ENCODE measurements at places on chromosomes 5 and 9.

DNA sequence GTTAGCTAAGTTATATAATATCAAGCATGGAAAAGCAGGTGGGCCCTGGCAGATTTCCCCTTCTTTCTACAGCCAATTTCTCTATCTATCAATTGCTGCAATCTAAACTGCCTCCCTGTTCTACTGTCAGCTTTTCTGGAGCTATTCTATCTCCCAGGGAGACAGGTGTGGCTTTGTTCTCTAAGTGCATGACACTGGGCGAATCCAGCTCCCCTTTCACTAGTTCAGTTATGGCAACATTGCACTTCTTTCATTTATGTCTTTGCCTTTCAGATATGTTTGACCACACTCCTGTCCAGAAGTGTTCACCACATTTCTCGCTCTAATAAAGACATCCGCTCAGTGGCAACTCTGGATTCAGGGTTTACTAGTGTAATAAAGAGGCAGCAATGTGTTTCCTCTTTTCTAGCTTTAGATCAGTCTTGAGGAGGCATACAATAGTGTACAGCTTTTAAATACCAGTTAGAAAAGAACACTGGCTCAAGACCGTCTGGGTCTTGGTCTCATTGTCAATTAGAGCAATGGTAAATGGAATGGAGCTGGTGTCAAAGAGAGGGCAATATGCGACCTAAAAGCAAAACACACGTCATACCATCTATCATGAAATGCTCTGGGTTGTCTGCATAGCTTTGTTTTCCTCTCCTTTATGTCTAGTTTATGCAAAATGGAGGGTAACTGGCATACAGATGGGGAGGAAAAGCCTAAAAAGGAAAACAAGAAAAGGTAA is 197.0 kb downstream of the SLF1 start:
- DNase-seq, result no peak

DNA sequence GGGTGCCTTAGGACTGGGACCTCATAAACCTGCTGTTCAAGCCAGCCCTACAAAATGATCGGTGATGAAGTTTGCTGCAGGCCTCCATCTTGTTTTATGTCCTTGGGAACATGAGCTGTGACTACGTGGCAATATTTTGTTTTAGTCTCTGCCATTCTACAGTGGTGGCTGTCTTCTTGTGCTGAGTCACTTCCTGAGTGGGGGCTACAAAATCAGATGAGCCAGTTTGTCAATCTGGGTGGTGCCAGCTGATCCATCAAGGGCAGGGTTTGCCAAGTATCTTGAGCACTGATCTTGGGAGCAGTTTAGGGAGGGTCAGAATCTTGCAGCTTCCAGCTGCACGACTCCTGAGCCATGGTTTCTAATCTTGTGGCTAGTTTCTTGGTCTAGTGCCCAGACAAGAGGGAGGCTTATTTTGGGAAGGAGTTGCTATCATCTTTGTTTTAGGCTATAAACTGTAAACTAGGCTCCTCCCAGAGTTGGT is 94.7 kb downstream of the YTHDC2 start:
- DNase-seq, result peak; percentile 20

DNA sequence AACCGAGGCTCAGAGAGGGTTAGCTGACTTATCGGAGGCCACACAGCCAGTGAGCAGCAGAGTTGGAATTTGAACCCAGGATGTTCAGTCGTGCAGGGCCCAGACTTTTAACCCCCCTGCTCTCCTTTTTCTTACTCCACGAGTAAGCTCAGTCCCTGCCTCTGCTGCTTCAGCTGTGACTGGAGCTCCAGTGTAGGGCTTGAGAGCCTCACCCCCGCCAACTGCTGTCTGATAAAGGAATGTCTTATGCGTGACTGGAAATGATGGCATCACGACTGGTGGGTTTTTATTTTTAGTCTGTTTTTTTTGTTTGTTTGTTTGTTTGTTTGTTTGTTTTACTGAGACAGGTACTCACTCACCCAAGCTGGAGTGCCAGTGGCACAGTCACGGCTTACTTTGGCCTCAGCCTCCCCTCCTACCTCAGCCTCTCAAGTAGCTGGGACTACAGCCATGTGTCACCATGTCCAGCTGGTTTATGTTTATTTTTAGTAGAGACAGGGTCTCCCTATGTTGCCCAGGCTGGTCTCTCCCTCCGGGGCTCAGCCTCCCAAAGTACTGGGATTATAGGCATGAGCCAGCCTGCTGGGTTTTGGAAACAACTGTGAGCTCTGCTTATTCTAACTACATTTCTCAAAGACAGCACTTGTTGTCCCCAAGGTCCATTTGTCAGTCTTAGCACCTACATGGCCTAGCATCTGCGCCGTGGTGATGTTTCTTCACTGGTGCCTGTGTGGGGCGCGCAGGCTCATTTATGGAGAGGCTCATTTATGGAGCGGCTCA is 52.5 kb upstream of the NCS1 start:
- DNase-seq, result no peak

- no peak for DNase-seq
Observed at GRCh38 chr9:128164307-128164885, 4.3 kb downstream of the BBLN start.

DNA sequence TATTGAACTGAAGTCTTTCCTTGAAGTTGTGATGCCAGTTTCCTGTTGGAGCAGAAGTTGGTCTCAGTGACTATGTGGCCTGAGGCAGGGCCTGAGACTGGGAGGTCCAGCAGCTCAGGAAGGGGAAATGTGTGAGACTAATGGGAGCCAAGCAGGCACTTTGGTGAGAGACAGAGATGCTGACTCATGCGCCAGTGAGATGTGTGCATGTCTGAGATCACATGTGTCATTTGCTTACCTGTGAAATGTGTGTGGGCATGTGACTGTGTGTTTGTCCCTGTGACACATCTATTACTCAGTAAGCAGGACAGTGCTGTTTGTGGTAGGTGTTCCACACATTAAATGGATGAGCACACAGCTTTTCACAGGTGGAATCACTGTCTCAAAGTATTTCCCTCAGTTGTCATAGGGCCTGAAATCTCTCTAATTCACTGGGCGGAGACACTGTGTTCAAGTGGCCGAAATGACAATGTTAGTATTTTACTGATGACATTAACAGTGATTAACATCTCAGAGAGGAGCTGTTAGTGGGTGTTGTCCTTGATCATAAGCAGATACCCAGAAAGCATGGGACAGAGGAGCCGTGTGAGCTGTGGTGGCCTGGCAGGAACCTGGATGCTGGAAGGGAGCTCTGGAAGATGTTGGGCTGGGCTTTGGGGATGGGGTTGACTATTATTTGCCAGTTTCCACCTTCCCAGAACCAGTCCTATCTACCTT is 7.4 kb downstream of the NPR2 start:
- DNase-seq, result peak; percentile 77

DNA sequence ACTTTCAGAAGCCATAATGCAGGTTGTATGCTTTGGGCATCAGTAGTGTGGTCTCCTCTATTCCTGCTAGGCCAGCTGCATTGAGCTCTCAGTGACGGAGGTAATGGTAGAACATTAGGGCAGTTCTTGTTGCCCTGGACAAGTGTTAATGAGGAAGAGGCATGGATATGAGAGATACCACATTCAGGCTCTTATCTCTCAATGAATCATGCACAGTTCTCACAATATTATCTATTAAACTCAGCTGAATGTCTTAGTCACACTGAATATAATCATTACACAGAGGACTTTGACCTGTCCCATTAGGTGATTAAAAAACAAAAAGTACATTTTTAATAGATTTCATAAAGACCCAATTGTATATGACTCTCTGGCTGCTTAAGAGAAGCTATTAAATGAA is 76.6 kb upstream of the SSBP2 start:
- DNase-seq, result no peak

GRCh38 chr5:28468166-28468565 is 1429.8 kb upstream of the CDH9 start:
- no peak for DNase-seq

GRCh38 chr9:101247297-101247696 is 137.5 kb downstream of the BAAT start:
- no peak for DNase-seq

GRCh38 chr9:130669965-130670364 is 5.6 kb downstream of the PRDM12 start:
- DNase-seq, result no peak

DNA sequence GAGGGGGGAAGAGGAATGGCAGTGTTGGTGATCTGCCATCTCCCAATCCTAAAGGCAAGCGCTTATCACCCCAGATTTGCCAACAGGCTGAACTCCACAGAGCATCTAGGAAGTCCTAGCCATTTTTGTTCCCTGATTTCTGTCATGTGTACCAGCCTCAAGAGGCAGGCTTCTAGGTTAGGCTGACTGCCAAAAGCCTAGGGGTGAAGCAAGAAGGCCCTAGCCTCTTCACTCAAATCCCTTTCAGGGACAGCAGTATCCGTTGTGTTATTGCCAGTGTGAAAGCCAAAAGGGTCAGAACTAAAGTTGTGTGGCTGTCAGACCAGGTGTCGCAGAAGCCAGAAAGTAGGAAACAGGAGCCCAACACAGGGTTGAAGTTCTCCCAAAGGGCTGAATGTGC is 14.7 kb downstream of the IGIP start:
- no peak for DNase-seq

GRCh38 chr5:138844812-138845513 is 30.2 kb downstream of the LRRTM2 start:
- DNase-seq, result peak; percentile 83

- DNase-seq, result no peak
Observed at GRCh38 chr9:22005021-22005701, 3.9 kb downstream of the CDKN2B start.

- peak; percentile 47 for DNase-seq
Observed at GRCh38 chr5:172453986-172454357, 353 bp downstream of the SH3PXD2B start.

DNA sequence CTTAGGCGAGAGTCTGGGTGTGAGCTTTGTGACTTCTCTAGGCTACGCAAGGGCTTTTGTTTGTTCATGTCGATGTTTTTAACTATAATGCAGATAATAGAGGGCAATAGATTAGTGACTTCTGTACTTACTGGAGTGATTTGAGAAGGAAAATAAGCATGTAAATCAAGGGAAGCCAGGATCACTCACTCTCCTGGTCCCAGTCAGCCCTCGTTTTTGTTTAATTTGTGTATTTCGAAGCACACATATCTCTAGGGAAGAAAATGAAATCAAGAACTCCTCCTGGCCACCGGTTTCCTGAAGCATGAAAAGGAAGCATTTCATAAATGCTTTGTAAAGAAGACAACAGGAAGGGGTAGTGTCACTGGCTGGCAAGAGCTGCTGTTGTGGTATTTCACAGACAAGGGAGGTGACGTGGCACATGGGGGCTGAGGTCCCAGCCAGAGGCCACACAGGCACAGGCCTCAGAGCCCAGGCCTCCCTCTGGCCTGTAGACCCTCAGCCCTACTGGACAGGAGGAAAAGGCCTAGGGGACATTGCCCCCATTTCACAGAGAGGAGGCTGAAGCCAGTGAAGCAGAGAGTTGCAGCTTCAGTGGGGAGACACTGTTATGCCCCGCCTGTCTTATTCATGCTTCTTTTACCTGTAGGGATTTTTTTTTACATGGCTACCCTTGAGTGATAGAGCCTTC is 34.1 kb downstream of the IRF1 start:
- peak; percentile 69 for DNase-seq

- peak; percentile 76 for DNase-seq
Observed at GRCh38 chr5:73792687-73793320, 166.8 kb downstream of the ARHGEF28 start.

GRCh38 chr5:68046445-68046844 is 169.1 kb upstream of the PIK3R1 start:
- peak; percentile 99 for DNase-seq

GRCh38 chr5:118208031-118208453 is 780.3 kb downstream of the DTWD2 start:
- no peak for DNase-seq

DNA sequence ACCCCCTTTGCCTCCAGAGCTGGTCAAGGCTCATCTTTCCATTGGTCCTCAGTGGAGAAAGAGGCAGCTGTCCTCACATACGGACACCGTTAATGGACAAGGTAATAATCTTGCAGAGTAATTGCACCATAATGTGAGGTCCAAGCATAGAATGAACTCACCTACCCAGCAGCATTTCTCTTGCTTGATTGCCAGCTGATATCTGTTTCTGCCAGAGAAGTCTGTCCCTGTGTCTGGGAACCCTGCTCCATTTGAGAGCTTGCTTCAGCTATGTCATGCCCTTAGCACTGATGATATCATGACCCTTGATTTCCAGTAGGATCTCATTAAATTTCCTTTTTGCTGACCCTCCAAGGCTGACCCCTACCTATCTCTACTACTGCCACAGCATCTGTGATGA is 154.6 kb downstream of the PIK3R1 start:
- no peak for DNase-seq

- no peak for DNase-seq
Observed at GRCh38 chr9:114919611-114920010, 10.8 kb downstream of the TNFSF8 start.

DNA sequence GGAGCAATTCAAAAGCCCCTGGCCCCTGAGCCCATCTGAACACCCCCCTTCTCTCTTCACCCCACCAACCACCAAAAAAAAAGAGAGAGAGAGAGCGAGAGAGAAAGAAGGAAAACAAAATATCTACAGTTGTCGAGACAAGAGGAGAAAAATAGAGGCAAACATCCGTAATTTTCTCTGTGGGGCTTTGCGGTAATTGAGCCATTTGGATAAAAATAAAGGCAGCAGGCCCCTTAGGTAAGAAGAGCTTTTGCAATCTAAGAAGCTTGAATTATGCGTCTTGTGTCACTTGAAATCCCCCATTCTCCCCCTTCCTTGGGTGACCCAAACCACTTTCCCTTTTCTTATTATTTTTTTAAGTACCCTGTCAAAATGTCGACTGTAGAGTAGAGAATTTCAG is 35.5 kb upstream of the FUBP3 start:
- DNase-seq, result no peak

DNA sequence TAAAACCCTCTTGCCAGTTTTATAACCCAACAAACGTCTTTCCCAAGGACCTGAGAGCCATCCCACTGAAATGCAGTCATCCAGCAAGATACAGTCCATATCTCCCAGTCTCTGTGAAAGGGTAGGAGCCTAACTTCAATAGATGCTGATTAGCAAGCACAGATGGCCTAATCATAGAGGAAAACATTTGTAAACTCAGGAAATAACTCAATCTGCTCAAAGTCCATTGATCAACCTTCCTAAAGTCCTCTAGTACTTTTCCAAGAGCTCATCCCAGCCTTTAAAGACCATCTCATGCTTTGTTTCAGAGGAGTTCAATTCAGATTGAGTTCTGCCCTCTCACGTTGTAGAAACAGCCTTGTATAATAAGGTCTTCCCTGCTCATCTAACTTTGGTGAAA is 324.2 kb downstream of the MRPS30 start:
- no peak for DNase-seq

DNA sequence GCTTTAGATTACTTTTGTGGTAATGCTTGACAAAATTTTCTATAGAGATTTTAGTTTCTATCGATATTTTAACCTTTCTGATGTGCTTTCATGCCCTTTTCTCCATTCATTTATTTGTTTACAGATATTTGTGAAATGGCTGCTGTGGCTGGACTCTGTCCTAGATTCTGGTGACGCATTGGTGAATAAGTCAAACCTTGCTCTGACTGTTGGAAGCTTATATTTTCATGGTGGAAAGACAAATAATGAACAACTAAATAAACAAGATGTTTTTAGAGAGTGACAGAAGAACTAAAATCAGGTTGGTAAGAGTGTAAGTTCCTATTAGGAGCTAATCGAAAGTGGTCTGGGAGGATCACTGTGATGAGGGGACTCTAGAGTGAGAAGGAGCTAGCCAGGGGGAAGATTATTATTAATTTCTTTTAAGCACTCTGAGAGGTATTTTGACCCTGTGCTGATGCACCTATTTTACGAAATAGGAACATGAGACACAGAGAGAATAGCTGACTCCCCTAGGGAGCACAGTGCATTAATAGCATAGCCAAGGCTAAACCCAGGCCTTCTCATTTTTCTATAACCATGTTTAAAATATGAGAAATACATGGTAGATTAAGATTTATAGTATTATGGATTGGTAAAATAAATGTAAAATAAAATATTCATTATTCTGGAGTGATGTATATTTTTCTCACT is 411.9 kb upstream of the ARRDC3 start:
- DNase-seq, result no peak

- DNase-seq, result no peak
Observed at GRCh38 chr9:14132775-14133174, 181.2 kb downstream of the NFIB start.

Data from EL (cell line).